ENCODE measurements at places on chromosomes 16 and 17.
A peak's percentile ranks its signal among the peaks of the same experiment; 100 is the strongest.

DNA sequence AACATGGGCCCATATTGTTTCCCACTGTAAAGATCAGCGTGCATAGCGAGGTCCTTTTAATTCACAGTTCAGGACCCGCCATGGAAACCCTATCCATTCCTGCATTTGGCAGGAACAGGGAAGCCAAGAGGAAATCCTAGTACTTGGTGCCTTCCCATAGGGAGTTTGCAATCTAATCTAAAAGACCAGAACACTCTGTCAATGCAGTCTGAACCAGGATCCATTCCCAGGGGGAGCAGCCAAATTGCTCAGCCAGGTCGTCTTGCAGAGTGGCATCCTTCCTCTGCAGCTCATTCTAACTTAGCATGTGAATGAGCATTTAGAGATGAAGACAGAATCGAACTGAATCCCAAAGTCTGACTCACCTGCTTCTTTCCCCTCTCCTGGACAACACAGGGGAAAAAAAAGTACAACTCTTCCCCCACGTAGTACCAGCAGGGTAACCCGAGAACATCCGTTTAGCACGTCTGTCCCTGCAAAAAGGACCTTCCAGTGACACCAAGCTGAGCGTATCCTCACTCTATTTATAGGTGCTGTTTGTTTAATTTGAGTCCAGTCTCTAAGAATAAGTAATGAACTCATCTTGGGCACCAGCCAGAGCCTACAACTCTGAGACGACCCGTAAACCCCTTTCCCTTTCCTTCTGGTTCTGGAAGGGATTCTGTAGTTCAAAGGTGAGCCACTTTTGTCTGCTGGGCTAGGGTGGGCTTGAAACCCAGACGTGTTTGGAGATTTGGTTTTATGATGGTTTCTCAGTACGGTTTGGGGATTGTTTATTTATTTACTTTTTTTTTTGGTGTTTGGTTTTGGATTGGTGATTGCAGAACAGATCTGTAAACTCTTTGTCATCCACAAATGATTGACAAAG is 74.5 kb downstream of the ERCC4 start:
- DNase-seq = peak; percentile 16

DNA sequence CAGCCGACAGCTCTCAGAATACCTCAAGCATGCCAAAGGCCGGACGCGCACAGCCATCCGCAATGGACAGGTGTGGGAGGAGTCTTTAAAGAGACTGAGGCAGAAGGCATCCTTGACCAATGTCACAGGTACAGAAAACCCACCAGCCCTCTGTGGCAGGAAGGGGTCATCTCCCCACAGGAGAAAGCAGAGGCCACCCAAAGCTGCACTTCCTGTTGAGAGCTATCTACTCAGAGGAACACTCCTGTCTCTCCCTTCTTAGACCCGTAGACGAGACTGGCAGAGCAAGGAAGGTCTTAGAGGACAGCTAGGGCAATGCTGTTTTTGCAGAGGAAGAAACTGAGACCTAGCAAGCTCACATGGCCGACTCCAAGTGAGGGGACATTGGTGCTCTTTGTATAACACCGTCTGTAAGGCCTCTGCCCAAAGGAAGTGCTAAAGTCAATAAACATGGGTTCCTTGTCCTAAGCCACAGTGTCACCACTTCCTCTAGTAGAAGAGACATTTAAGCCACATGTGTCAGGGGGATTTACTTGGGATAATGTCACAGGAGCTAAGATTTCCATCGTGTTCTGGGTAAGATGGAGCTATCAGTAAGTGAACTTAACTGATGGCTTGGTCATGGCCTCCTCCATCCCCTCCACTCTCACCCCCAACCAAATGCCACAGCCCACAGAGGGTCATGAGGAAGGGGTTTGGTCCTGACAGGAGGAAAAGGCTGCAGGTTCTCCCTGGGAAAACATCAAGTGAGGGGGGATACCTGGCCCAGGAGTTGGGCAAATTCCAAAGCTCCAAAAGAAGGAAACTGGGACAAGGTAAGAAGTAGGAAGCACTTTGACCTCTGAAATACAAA is 9.4 kb downstream of the LPO start:
- no peak for DNase-seq

- no peak for DNase-seq
Measured at GRCh38 chr17:47427985-47428384, 102.9 kb upstream of the NPEPPS start.

- no peak for DNase-seq
Measured at GRCh38 chr17:8960325-8961140, 5.0 kb downstream of the PIK3R5 start.

DNA sequence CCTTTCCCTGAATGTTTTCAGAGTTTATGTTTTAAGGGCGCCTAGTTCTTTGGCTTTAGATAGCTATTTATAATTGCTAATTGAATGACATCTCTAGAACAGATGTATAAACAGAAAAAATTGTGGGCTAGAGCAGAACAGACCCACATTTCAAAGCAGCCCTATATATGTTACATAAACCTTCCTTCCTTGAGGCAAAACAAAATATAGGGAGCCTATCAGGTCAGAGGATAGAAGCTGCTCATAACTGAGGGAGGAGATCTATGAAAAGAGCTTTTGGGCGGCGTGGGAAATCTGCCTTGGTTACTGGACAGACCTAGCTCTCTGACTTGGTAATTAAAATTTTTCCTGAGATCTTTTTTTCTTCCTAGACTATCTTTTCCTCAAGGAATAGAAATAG is 68.4 kb downstream of the SPAG9 start:
- no peak for DNase-seq

GRCh38 chr17:13036751-13037150 is 18.9 kb upstream of the ELAC2 start:
- DNase-seq = no peak

- DNase-seq = peak; percentile 49
Measured at GRCh38 chr16:87127061-87127765, 190.0 kb downstream of the C16orf95 start.

DNA sequence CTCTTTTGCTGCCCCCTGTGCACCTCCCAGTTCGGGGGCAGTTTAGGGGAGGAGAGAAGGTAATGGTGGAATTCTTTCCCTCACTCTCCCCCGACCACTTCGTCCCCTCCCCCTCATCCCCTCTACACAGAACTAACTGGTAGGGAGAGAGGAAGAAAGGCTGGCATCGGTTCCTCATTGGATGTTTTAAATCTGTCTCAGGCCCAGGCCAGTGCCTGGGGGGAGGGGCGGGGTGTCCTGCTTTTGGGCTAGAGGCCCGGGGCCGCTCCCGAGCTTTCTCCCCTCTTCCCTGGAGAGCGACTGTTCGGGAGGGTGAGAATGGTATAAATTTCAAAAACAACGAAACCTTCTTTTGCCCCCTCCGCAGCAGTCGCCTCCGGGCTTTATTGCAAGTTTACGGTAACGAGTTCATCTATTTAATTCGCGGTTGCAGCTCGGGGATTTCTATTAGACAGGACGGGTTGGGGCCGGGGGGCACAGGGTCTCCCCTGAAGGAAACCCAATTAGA is at the start of gene PRAC2:
Gene PRAC2, plus strand, starts transcription at position 271 of the 508 bp plus-strand sequence. CDS start 1,226 bp downstream, outside the sequence.
- DNase-seq = no peak

DNA sequence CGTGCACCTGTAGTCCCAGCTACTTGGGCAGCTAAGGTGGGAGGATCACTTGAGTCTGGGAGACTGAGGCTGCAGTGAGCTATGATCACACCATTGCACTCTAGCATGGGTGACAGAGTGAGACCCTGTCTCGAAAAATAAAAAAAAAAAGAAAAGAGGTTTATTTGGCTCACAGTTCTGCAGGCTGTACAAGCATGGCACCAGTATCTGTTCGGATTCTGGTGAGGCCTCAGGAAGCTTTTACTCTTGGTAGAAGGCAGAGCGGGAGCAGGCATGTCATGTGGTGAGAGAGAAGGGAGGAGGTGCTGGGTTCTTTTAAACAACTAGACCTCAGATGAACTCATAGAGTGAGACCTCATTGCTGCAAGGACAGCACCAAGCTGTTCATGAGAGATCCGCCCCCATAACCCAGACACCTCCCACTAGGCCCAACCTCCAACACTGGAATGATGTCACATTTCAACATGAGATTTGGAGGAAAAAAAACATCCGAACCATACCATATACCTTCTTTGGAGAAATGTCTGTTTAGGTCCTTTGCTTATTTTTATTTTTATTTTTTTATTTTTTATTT is 10.3 kb upstream of the RMI2 start:
- no peak for DNase-seq

DNA sequence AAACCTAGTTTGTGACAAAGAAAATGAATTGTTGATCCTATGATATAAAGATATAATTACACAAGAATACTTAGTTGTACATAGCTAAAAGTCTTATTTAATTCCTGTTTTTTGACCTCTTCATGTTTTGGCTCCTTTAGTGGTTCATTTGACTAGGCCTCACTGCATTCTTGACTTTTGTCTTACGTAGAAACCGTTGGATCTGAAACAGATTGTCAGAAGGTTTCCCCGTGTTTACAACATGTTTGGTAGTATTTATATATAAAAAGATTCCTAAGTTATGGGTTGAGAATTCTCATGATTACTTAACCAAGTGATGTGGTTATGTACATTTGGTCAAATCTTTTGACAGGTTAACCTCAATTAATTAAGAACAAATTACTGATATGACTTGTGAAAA is 162.8 kb downstream of the BCAS3 start:
- peak; percentile 66 for DNase-seq

GRCh38 chr17:82095777-82096708 is 2.0 kb downstream of the FASN start:
- no peak for DNase-seq

DNA sequence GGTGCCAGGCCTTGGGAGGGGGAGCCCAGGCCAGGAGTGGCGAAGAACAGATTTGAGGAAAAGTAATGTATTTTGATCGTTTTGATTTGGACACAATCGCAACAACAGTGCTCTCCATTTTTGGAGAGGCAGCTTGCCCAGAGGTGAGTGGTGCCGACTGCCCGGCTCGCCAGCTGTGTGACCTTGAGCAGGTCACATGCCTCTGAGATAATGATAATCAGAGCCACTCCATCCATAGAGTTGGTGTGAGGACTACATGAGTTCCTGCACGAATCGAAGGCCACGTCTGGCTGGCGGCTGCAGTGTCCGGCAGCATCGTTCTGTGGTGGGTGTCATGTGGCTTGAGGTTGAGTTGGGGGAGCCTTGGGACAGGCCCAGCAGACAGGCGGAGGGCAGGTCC is 20.7 kb downstream of the LLGL2 start:
- no peak for DNase-seq

DNA sequence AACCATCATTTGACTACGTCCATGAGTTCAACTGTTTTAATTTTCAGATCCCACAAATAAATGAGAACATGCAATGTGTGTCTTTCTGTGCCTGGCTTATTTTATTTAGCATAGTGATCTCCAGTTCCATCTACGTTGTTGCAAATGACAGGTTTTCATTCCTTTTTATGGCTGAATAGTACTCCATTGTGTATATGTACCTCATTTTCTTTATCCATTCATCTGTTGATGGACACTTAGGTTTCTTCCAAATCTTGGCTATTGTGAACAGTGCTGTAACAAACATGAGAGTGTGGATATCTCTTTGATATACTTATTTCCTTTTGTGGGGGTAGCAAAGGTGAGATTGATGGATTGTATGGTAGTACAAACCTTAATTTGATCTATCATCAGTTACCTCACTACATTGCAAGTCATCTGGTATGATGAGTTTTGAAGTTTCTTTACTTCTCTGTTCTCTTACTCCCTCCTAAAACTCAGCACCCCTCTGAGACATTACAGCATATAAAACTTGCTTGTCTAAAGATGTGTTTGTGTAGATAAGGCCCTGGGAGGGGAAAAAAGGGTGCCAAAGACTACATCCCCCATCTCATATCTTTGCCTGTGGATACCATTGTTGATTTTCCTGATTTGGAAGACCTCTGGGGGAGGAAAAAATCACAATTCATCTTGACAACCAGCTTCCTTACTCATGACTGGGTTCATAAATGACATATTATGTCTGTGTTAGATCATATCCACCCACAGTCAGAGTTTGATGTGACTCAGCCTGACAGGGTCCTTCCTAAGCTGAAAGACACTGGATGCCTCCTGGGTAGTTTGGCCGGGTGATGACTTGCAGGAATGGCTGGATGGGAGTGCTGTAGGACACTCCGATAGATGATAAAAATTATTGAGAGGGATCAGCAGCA is 47.6 kb downstream of the ABCA9 start:
- peak; percentile 4 for DNase-seq

GRCh38 chr16:72884573-72884972 is 163.4 kb downstream of the ZFHX3 start:
- no peak for DNase-seq

DNA sequence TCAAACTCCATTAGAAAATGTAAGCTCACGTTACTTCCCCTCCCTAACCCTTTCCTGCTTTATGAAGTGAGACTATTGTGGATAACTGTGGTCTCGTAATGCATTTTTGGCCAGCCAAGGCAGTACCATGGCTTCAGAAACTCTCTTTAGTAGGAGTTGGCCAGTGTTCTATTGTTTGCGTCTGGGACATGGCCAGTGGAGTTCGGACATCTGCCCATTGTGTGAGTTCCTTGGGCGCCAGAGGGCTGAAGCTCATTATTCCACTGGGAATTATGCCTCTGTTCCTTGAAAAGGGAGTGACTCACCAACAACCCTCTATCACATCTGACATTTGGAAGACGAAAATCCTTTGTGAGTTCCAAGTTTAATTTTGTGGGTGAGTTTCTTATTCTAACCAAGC is 319.5 kb upstream of the SOX9 start:
- DNase-seq = peak; percentile 37

- DNase-seq = no peak
Measured at GRCh38 chr16:31709181-31709580, 164.4 kb upstream of the ZNF267 start.

- peak; percentile 95 for DNase-seq
Measured at GRCh38 chr17:77233635-77234334, 93.0 kb downstream of the SEC14L1 start.

GRCh38 chr16:58343562-58343961 is 48.7 kb upstream of the GINS3 start:
- no peak for DNase-seq

DNA sequence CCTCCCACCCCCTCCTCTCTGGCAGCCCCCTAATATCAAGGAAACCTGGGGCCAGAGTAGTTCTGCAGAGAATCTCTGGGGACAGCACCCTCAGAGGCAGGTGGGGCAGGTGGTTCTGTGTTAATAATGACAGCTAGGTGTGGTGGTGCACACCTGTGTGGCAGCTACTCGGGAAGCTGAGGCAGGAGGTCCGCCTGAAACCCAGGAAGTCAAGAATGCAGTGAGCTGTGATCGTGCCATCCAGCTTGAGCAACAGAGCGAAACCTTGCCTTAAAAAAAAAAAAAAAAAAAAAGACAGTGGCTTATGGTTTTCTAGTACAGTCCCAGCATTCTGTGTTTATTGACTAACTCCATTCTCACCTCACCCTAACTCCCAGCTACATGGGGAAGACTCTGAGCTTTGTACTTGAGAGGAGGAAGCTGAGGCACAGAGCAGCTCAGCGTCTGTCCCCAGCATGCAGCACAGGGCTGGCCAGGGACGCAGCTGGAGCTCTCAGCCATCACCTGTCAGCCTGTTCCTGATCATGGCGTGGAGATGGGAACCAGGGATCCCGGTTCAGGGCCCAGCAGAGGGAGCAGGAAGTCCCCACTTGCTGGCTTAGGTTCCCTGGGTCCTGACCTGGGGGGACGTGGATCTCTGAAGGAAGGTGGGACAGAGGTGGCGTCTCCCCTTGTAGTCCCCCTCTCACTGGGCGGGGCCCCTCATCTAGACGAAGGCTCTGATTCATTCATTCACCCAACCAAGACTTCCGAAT is 6.1 kb downstream of the DBNDD1 start:
- DNase-seq = no peak

GRCh38 chr16:77322757-77323156 is 112.1 kb downstream of the ADAMTS18 start:
- DNase-seq = no peak
